Left ventricle myocardium inferior (tissue), 1 donor: ENCODE measurements at places on chromosomes 1 and 21. TPM values are rescaled to one million over a fixed set of nuclear protein-coding genes. Genes with fewer than 3 reads are reported as not detected.
A peak's percentile ranks its signal among the peaks of the same experiment; 100 is the strongest.

GRCh38 chr1:55246896-55247295, 31.7 kb upstream of the USP24 start:
- no peaks in the 10 kb centered on the region for H3K36me3 ChIP-seq
- peaks cover 17% of the 10 kb centered on the region for H3K4me1 ChIP-seq
- no peaks in the 10 kb centered on the region for H3K27me3 ChIP-seq
- H3K4me3 ChIP-seq = no peak overlapping the region
- DNase-seq = no peak

DNA sequence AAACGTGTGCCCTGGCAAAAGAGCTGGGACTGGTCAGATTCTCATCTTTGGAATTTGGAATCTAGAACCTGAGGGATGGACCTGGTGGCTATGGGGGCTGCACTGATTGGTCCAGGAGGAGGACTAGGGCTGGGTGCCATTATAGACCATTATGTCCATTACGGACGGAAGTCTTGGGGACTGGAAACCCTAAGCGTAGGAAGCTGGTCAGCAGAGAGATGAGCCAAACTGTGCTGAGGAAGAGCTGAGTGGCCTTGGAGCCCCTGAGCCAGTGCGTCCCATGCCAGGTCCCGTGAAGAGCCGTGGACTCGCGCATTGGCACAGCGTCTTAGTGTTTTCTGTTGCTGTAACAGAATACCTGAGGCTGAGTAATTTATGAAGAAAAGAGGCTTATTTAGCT, 10.0 kb downstream of the MRAP start:
- H3K27me3 ChIP-seq = no peaks in the 10 kb centered on the region
- no peak overlapping the region for H3K4me3 ChIP-seq
- no peak overlapping the region for H3K27ac ChIP-seq
- H3K36me3 ChIP-seq = peaks cover 16% of the 10 kb centered on the region
- H3K4me1 ChIP-seq = peaks cover 20% of the 10 kb centered on the region
- no peak for DNase-seq

DNA sequence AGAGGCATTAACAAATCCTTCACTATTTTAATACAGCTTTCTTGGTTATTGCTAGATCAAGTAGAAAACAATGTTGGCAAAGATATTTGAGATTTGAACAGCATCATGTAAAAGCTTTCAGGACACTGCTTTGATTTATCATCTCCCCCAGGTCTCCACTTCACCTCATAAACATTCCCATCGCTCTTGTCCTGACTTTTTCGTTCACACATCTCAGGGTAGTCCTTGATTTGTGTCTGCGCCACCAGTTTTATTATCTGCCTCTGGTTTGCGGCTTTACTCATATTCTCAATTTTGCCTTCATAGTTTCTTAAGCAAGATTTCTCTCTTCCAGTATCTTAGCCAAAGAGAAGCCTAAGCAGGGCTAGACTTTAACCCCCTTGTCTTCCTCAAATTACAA, 63.5 kb upstream of the ROR1 start:
- no peak for DNase-seq
- H3K4me3 ChIP-seq = no peak overlapping the region

- no peaks in the 10 kb centered on the region for H3K27me3 ChIP-seq
- no peaks in the 10 kb centered on the region for H3K36me3 ChIP-seq
- H3K4me1 ChIP-seq = no peaks in the 10 kb centered on the region
- H3K27ac ChIP-seq = no peak overlapping the region
- no peak overlapping the region for H3K4me3 ChIP-seq
Observed at GRCh38 chr1:113217447-113218208, 144.6 kb downstream of the LRIG2 start.

- H3K27me3 ChIP-seq = peaks cover 32% of the 10 kb centered on the region
- no peak overlapping the region for H3K4me3 ChIP-seq
- H3K4me1 ChIP-seq = peaks cover 14% of the 10 kb centered on the region
- no peak for DNase-seq
- no peaks in the 10 kb centered on the region for H3K36me3 ChIP-seq
Observed at GRCh38 chr1:234774971-234775370, 165.0 kb upstream of the IRF2BP2 start.

- H3K36me3 ChIP-seq = no peaks in the 10 kb centered on the region
- no peak overlapping the region for H3K4me3 ChIP-seq
- no peak for DNase-seq
- H3K4me1 ChIP-seq = no peaks in the 10 kb centered on the region
- H3K27ac ChIP-seq = no peak overlapping the region
Observed at GRCh38 chr1:88291611-88292354, 392.3 kb upstream of the PKN2 start.

GRCh38 chr1:91830242-91831131, 55.5 kb downstream of the TGFBR3 start:
- H3K27me3 ChIP-seq = no peaks in the 10 kb centered on the region
- no peaks in the 10 kb centered on the region for H3K36me3 ChIP-seq
- peaks cover 82% of the 10 kb centered on the region for H3K4me1 ChIP-seq
- DNase-seq = peak; percentile 80
- peak overlapping the region; percentile 33 for H3K4me3 ChIP-seq

GRCh38 chr1:13784971-13785370, 85.0 kb downstream of the PRDM2 start:
- H3K4me3 ChIP-seq = no peak overlapping the region
- no peaks in the 10 kb centered on the region for H3K27me3 ChIP-seq
- no peak for DNase-seq
- H3K4me1 ChIP-seq = peaks cover 51% of the 10 kb centered on the region
- peaks cover 60% of the 10 kb centered on the region for H3K36me3 ChIP-seq
- no peak overlapping the region for H3K27ac ChIP-seq

GRCh38 chr1:56003846-56004245, 575.5 kb downstream of the PLPP3 start:
- H3K36me3 ChIP-seq = no peaks in the 10 kb centered on the region
- no peak overlapping the region for H3K27ac ChIP-seq
- no peaks in the 10 kb centered on the region for H3K4me1 ChIP-seq
- DNase-seq = no peak

- no peak for DNase-seq
- H3K27me3 ChIP-seq = peaks cover 8% of the 10 kb centered on the region
- no peak within 1 kb of the TSS for H3K27ac ChIP-seq
- no peaks in the 10 kb centered on the region for H3K36me3 ChIP-seq
- no peak within 1 kb of the TSS for H3K4me3 ChIP-seq
Observed at GRCh38 chr1:161089251-161089924, at the start of gene NECTIN4. NECTIN4 (minus strand) TSS chr1:161089558; CDS start chr1:161089296, 262 bp downstream.

DNA sequence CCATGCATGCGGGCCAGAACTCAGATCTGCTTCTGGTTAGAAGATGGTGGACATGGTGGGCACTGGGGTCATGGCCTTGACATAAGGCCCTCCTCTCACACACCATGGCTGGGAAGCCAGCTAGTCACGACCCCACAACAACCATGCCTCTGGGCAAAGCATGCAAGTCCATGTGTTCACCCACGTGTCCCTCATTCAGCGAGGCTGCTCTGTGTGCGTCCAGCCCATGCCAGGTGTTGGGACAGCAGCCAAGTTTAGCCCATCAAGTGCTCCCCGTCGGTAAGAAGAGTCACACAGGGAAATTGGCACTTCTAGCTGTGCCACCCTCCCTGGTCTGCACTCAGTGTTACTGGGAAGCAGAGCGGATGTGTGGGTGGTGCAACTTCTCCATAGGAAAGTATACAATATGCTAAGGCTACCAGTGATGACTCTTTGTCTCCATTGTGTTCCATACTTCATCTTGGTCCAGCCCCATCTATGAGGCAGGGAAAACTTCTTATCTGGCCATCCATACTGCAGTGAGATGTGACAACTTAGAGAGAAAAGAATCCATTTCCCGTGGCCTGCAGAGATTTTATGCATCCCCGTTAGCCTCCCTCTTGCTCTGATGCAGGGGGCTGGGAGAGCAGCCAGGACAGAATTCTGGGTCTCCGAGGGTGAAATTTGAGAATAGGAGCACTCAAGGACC, 198.0 kb downstream of the GRIK3 start:
- no peak overlapping the region for H3K27ac ChIP-seq
- peaks cover 98% of the 10 kb centered on the region for H3K27me3 ChIP-seq
- no peak for DNase-seq

DNA sequence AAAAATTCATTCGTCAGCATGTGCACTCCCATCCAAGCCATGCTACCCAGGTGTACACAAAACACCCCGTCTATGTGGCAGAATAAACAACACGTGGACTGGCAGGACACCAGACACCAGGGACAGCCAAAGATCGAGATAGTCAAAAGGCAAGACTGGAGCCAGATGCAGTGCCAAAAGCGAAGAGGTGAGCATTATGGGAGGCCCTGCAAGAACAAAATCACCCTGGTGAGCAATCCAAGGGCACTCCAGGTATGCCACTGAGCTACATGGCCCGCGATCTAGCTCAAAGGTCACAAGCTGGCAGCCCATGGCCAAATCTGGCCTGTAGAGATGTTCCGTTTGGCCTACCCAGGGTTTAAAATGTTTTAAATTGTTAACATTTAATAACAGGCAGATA, 33.7 kb downstream of the PLPP3 start:
- peak; percentile 60 for DNase-seq
- peaks cover 100% of the 10 kb centered on the region for H3K4me1 ChIP-seq
- no peaks in the 10 kb centered on the region for H3K27me3 ChIP-seq
- H3K36me3 ChIP-seq = no peaks in the 10 kb centered on the region
- H3K4me3 ChIP-seq = peak overlapping the region; percentile 12
- peak overlapping the region; percentile 86 for H3K27ac ChIP-seq

DNA sequence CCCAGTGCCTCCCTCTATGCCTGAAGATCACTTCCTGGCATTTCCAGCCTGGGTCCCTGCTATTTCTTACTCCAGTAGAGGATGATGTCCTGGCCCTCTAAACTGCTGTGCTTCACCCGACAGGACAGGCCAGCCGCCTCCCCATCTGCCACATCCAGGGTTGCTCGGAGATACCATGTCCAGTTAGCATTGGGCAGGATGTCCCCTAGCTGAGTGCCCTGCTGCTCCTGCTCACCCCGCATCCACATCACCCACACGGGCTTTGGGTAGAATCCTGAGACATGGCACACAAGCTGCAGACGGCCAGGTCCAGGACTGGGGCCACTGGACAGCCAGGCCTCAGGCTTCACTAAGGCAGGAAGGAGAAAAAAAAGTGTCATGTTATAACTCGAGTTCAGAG, 2.0 kb downstream of the CD1B start:
- DNase-seq = no peak
- no peaks in the 10 kb centered on the region for H3K36me3 ChIP-seq
- no peak overlapping the region for H3K4me3 ChIP-seq
- H3K4me1 ChIP-seq = no peaks in the 10 kb centered on the region

GRCh38 chr1:244065960-244066388, 14.9 kb downstream of the ZBTB18 start:
- H3K4me3 ChIP-seq = no peak overlapping the region
- H3K27me3 ChIP-seq = peaks cover 12% of the 10 kb centered on the region
- no peaks in the 10 kb centered on the region for H3K4me1 ChIP-seq

DNA sequence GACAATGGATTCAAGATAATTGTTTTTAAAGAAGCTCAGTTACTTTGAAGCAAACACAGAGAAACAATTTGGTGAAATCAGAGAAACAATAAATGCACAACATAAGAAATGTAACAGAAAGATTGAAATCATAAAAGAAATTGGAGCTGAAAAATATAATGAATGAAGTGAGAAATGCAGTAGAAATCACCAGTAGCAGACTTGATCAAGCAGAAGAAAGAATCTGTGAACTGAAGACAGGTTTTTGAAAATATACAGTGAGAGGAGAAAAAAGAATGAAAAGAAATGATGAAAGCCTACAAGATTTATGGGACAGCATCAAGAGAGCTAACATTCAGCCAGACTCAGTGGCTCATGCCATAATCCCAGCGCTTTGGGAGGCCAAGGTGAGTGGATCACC, 4.2 kb upstream of the SELP start:
- H3K27ac ChIP-seq = no peak overlapping the region
- DNase-seq = no peak
- H3K4me3 ChIP-seq = no peak overlapping the region
- H3K36me3 ChIP-seq = peaks cover 4% of the 10 kb centered on the region
- no peaks in the 10 kb centered on the region for H3K4me1 ChIP-seq

DNA sequence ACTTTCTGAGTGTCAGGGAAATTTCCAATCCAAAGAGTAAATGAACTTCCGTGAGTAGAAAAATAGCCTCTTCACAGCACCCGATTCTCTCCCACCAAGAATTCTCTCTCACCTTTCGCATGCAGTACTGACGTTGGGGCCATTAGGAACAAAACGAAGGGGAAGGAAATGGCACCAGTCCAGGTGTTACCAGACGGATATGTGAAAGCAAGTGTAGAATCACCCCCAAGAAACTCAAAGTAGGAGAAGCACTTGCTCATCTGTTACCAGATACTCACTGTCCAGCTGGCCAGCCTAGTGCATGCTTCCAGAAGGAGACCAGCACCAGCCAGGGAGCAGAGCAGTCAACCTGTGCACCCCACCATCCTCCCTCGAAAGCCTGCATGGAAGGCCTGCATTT, 55.1 kb downstream of the ITPKB start:
- no peak overlapping the region for H3K4me3 ChIP-seq
- H3K4me1 ChIP-seq = peaks cover 100% of the 10 kb centered on the region
- H3K36me3 ChIP-seq = no peaks in the 10 kb centered on the region
- DNase-seq = no peak
- H3K27ac ChIP-seq = peak overlapping the region; percentile 91

GRCh38 chr1:12161662-12162458, 4.9 kb upstream of the TNFRSF1B start:
- peak overlapping the region; percentile 84 for H3K27ac ChIP-seq
- H3K27me3 ChIP-seq = peaks cover 6% of the 10 kb centered on the region
- no peak overlapping the region for H3K4me3 ChIP-seq

DNA sequence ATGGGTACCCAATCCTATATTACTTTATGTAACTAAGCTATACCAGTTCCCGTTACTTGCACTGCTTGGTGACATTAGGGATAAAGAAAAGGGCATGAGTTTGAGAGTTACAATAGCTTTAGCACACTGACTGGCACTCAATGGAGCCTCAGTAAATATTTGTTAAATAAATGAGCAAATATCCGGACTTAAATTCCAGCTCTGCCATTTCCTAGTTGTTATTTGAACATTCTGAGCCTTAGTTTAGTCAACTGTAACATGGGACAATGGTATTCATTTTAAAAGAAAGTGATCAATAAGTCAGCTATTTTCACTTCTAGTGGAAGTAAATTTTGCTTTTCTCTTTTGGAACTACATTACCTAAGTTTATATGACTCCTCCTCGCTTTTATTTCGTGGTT, 198.7 kb downstream of the ZC3H11B start:
- no peak overlapping the region for H3K27ac ChIP-seq
- no peak overlapping the region for H3K4me3 ChIP-seq
- no peaks in the 10 kb centered on the region for H3K27me3 ChIP-seq
- no peaks in the 10 kb centered on the region for H3K36me3 ChIP-seq

GRCh38 chr1:201877877-201878401, 10.8 kb upstream of the SHISA4 start:
- H3K36me3 ChIP-seq = peaks cover 31% of the 10 kb centered on the region
- H3K27ac ChIP-seq = peak overlapping the region; percentile 55
- peaks cover 28% of the 10 kb centered on the region for H3K4me1 ChIP-seq
- no peak for DNase-seq
- no peaks in the 10 kb centered on the region for H3K27me3 ChIP-seq

- no peak for DNase-seq
- H3K36me3 ChIP-seq = no peaks in the 10 kb centered on the region
- H3K4me1 ChIP-seq = no peaks in the 10 kb centered on the region
Observed at GRCh38 chr1:65289449-65289848, 19.9 kb upstream of the DNAJC6 start.

SYT6 gene
- total RNA-seq = not detected

CD2 gene
- 0.36 TPM for total RNA-seq

CTSE gene
- not detected for total RNA-seq

FCRLB gene
- total RNA-seq = 0.33 TPM

F13B gene
- total RNA-seq = not detected

KTI12 gene
- 3.2 TPM for total RNA-seq

VWA5B1 gene
- 0.16 TPM for total RNA-seq

NUCKS1 gene
- total RNA-seq = 217 TPM

KCNJ6 gene
- not detected for total RNA-seq

GBP7 gene
- total RNA-seq = 0.11 TPM

CACNA1E gene
- total RNA-seq = 0.88 TPM

CXADR gene
- total RNA-seq = 24.5 TPM
